Upper lobe of right lung (tissue), 1 donor: ENCODE measurements at places on chromosomes 11 and 22.

GRCh38 chr11:86156397-86156955 lies 87.6 kb upstream of the PICALM start:
- no peak for DNase-seq

- no peak for DNase-seq
Observed at GRCh38 chr11:134863294-134863693, 451.3 kb upstream of the B3GAT1 start.

GRCh38 chr11:47384498-47384897 lies 6.2 kb upstream of the SPI1 start:
- DNase-seq: no peak

- no peak for DNase-seq
Observed at GRCh38 chr11:85869781-85870180, 14.6 kb downstream of the CCDC83 start.

DNA sequence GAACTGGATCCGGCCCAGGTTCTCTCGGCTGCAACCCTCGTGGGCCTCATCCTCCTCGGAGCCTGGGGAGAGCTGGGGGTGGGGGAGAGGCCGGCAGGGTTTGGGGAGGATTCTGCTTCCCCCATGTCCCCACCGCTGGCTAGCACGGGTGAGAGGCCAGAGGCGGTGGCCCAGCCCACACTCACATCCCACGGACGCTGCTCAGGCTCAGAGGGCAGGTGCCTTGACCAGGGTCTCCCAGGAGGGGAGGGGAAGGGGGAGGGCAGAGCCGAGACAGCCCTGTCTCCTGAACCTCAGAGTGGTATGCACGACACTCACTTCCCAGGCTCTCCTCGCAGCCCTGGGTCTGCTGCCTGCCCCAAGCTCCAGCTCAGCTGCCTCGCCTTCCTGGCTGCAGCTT lies 19.6 kb downstream of the LRRC10B start:
- no peak for DNase-seq

GRCh38 chr11:77557553-77557952 lies 32.2 kb upstream of the AQP11 start:
- DNase-seq: no peak

DNA sequence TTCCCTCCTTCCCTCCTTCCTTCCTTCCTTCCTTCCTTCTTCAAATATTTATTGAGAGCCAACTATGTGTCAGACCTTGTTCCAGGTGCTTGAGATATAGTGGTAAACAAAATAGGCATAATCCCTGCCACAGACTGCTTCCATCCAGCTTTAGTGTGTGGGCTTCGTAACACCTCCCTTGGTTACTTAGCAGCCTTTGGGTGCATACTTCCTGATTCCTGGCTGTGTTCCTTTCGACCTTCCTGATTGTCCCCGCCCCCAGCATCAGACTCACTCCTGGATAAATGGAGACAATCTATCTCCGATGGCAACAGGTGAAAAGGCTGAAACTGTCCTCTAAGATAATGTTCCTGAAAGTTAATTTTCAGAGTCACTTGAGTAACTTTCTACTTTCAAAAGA lies 13.5 kb downstream of the CCDC81 start:
- no peak for DNase-seq

- no peak for DNase-seq
Observed at GRCh38 chr22:26777156-26777801, 119.9 kb downstream of the MIAT start.

DNA sequence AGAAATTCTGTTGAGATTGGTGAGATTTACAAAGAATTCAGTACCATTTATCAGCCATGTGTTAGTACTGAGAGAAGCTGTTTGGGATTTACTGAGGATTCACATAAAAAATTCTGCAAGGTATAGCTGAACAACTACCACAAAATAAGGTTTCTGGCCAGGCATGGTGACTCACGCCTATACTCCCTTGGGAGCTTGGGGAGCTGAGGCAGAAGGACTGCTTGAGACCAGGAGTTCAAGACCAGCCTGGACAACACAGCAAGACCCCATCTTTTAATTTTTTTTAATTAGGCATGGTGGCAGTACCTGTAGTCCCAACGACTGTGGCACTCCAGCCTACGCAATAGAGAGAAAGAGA lies 86.7 kb downstream of the SIK3 start:
- no peak for DNase-seq

GRCh38 chr11:7577291-7578190 lies 63.7 kb downstream of the PPFIBP2 start:
- DNase-seq: no peak

DNA sequence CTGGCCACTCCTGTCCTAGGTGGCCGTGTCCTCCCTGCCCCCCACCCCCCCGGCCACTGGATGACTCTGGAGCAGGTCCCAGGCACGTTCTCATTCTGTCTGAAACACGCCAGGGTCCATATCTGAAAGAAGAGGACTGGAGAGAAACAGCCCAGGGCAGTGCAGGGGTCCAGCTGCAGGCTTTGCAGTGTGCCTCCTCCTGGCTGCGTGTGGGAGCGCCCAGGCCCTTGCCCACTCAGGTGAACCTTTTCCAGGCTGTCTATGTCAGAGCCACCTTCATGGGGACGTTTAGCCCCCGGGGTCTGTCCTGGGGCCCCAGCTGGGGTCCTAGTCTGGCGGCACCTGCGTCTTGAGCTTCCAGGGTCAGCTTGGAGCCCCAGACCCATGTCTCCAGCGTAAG lies 15.6 kb downstream of the GRAMD4 start:
- no peak for DNase-seq

- no peak for DNase-seq
Observed at GRCh38 chr11:9066433-9066925, 24.9 kb downstream of the SCUBE2 start.

GRCh38 chr22:36713436-36713835 lies 9.9 kb upstream of the CACNG2 start:
- DNase-seq: no peak

- DNase-seq: peak; percentile 75
Observed at GRCh38 chr11:76637491-76638269, 32.9 kb downstream of the LRRC32 start.

GRCh38 chr22:37182101-37182948 lies 5.7 kb downstream of the C1QTNF6 start:
- peak; percentile 52 for DNase-seq

DNA sequence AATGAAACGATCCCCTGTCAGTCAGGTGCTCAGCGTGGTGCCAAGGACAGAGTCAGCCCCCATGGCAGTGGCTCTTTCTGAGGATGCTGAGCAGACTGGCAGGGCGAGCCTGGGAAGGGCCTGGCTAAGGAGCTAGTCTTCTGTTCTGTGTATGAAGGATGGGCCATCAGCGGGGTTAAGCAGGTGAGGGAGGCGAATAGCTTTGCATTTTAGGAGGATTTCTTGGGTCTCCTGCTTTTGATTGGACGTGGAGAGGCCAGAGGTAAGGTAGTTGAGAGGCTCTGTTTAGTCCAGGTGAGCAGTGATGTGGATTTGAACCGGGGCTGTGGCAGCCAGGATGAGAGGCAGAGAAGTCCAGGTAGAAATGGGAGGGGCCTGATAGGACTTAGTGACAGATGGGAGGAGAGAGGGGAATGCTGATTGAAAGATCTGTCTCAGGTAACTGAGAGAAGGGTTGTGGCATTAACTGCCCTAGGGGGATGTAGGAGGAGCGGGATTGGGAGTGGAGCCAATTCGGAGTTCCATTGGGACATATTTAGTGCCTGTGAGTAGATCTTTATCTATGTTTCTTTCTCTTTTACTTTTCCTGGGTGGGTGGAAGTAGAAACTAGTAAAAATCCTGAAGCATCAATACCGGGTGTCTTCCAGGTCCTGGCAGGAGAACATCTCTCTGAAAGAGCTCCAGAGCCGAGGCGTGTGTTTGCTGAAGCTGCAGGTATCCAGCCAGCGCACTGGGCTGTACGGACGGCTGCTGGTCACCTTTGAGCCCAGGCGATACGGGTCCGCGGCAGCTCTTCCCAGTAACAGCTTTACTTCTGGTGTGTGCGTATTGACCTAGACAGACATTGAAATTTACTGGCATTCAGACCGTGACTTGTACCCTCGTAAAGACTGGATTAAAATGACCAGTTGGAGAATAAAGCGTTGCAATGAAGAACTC lies 2.0 kb downstream of the IGHMBP2 start:
- no peak for DNase-seq

GRCh38 chr11:94315664-94316063 lies 11.3 kb downstream of the IZUMO1R start:
- no peak for DNase-seq

- DNase-seq: no peak
Observed at GRCh38 chr11:74608431-74608830, 16.0 kb downstream of the POLD3 start.

GRCh38 chr11:62805961-62806441 lies 761 bp upstream of the NXF1 start:
- no peak for DNase-seq

DNA sequence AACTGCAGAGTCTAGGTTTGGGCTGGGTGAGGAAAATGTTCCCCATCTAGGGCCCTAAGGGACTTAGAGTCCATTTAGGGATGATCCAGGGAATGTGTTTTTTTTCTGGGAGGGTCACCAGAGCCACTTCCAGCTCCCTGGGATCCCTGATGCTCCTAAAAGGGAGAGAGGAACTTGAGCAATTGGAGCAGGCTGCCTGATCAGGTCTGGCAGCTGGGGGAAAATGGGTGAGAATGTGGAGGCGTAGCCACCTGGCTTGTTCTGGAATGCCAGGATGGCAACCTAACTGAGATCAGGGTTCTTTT lies 1.2 kb downstream of the PGAP2 start:
- DNase-seq: no peak

DNA sequence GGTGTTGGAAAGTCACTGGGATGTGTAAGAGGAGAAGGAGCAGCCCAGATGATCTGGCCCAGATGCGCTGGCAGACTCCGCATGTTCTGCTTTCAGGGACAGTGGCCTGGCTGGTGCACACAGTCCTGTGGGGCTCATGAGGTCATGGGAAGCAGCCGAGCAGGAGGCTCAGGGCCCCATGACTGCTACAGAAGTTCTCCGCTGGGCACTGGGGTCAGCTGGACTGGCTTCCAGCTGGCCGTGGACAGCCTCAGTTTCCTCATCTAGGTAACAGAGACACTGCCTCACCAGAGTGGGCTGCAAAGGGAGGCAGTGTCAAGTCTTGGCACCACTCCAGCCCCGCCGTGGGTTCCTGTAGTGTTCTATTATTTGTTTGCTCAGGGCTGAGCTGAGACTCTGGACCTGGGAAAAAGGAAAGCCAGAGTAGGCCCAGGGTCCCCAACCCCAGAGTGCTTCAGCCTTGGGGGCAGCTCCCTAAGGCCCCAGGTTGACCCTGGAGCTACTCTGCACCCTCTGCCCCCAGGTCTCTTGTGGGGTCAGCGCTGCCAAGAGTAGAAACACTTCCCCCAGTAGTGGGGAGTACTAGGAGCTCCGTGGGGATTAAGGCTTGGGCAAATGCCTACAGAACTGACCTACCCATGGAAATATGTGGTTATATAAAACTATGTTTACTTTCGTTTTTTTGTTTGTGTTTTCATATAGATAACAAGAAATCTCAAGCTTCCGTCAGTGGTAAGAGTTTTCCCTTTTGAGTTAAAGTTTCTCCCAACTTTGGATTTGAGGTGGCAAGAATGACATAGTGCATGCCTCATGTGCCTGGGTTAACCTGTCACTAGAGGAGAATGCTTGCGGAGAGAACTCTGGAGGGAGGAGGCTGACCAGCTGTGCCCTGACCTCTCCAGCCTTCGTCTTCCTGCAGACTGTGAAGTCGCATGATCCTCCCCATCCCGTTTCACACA lies 45.3 kb downstream of the MED15 start:
- no peak for DNase-seq

- DNase-seq: no peak
Observed at GRCh38 chr11:46307369-46307768, 29.9 kb downstream of the CREB3L1 start.

- no peak for DNase-seq
Observed at GRCh38 chr11:72226701-72227100, 2.1 kb downstream of the INPPL1 start.

- DNase-seq: no peak
Observed at GRCh38 chr11:119608781-119609180, 120.2 kb downstream of the NECTIN1 start.

GRCh38 chr22:19603767-19604166 lies 79.6 kb upstream of the CLDN5 start:
- DNase-seq: no peak

DNA sequence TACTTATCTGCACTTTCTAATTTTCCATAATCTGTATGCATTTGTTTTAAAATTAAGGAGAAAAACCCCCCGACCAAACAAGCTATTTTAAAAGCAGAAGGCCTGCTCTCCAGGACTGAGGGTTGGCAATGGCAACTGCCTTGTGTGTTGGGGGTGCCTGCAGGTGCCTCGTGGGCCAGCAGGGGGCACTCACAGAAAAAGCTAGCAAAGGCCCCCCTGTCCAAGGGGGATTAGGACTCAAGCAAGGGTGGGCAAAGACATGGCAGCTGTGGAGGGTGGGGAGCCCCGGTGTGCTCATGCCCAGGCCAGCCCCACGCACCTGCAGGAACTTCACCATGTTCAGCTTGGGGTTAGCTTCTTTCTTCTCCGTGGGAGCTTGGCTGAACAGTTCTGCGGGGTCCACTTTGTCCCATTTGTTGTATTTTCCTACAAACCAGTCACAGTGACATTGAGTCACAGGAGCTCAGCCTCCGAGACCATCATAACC lies 10.3 kb downstream of the TOP3B start:
- DNase-seq: no peak

DNA sequence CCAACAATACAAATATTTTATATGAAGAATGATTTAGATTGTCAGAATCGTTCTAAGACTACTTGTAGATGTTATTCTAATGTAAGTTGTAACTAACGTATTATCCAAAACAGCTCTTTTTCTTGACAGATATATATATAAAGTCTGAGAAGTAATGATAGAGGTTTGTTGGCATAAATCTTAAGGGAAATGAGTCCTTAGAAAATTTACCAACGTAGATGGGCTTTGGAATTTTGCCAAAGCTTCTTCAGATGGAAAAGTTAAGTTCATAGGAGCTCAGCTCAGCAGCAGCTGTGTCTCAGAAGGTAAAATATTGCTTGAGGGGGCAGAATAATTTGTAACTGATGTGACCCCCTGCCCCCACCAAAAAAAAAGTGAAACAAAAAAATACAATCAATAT lies 66.7 kb downstream of the BID start:
- DNase-seq: no peak

DNA sequence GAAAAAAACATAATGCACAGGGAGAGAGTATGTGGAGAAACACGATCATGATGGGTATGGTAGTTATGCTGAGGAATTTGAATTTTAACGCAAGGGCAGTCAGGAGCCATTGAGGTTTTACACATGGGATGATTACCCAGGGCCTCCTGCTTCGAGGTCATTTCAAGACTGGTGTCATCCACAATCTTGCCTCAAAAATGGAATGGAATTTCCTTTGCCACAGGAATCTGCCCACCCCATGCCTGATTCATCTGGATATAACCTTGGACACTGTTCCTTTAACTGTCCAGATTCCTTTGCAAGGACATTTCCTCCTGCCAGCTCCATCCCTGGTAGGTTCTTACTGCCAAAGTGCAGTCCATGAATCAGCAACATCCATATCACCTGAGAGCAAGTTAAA lies 655.9 kb upstream of the TENM4 start:
- no peak for DNase-seq
